ENCODE measurements at places on chromosomes 12 and 14. TPM values are rescaled to one million over a fixed set of nuclear protein-coding genes. Genes with fewer than 3 reads are reported as not detected.

DNA sequence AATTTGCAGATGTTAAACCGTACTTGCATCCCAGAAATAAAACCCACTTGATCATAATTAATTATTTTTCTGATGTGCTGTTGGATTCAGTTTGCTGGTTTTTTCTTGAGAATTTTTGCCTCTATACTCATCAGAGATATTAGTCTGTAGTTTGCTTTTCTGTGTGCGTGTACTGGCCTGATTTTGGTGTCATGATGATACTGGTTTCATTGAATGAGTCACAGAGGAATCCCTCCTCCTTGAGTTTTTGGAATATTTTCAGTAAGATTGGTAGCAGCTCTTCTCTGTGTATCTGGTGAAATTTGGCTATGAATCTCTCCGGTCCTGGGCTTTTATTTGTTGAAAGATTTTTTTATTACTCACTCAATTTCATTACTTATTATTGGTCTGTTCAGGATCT is 100.4 kb upstream of the PMCH start:
- H3K27ac ChIP-seq, result no peak overlapping the region
- H3K36me3 ChIP-seq, result no peaks in the 10 kb centered on the region
- H3K27me3 ChIP-seq, result peaks cover 21% of the 10 kb centered on the region
- H3K4me3 ChIP-seq, result no peak overlapping the region

GRCh38 chr12:130796985-130797686 is 41.9 kb downstream of the STX2 start:
- DNase-seq, result no peak
- peaks cover 23% of the 10 kb centered on the region for H3K36me3 ChIP-seq
- H3K27me3 ChIP-seq, result no peaks in the 10 kb centered on the region
- peak overlapping the region; percentile 91 for H3K27ac ChIP-seq
- H3K4me3 ChIP-seq, result peak overlapping the region; percentile 77

Gene CMKLR1
- 0.82 TPM for total RNA-seq

- no peak overlapping the region for H3K4me3 ChIP-seq
- H3K27me3 ChIP-seq, result peaks cover 10% of the 10 kb centered on the region
- H3K36me3 ChIP-seq, result no peaks in the 10 kb centered on the region
- H3K4me1 ChIP-seq, result peaks cover 5% of the 10 kb centered on the region
- DNase-seq, result no peak
- H3K27ac ChIP-seq, result no peak overlapping the region
Observed at GRCh38 chr12:94793191-94793595, 142.8 kb upstream of the TMCC3 start.

DNA sequence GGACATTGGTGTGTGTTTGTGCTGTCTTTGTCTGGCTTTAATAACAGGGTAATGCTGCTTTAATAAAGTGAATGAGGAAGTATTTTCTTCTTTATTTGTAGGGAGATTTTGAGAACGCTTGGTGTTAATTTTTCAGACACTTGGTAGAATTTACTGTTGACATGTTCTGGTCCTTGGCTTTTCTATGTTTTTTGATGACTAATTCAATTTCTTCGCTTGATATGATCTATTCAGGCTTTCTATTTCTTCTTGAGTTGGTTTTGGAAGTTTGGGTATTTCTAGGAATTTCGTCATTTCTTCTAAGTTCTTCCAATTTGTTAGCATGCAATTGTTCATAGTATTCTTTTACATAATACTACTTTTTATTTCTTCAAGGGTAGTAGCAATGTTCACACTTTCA is 167.8 kb downstream of the TTC6 start:
- no peaks in the 10 kb centered on the region for H3K36me3 ChIP-seq
- H3K4me3 ChIP-seq, result no peak overlapping the region
- H3K4me1 ChIP-seq, result no peaks in the 10 kb centered on the region
- no peak for DNase-seq
- no peak overlapping the region for H3K27ac ChIP-seq

- peak overlapping the region; percentile 99 for H3K27ac ChIP-seq
- DNase-seq, result peak; percentile 56
- peak overlapping the region; percentile 94 for H3K4me3 ChIP-seq
- no peaks in the 10 kb centered on the region for H3K27me3 ChIP-seq
- peaks cover 37% of the 10 kb centered on the region for H3K4me1 ChIP-seq
Observed at GRCh38 chr12:54991161-54991990, 6.8 kb upstream of the TESPA1 start.

DNA sequence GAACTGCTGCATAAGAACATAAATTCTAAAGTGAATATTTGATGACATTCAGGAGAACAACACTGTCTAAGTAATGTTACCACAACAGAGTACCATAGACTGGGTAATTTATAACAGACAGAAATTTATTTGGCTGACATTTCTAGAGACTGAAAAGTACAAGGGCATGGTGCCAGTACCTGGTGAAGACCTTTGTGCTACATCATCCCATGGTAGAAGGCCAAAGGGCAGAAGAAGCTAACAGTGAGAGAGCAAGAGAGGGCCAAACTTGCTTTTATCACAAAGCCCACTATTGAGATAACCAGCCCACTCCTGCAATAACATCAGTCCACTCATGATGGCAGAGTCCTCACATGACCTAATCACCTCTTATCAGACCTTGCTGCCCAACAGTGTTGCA is 88.8 kb downstream of the FIGNL2 start:
- no peaks in the 10 kb centered on the region for H3K4me1 ChIP-seq
- peaks cover 4% of the 10 kb centered on the region for H3K27me3 ChIP-seq
- H3K4me3 ChIP-seq, result no peak overlapping the region
- DNase-seq, result no peak
- no peak overlapping the region for H3K27ac ChIP-seq
- H3K36me3 ChIP-seq, result no peaks in the 10 kb centered on the region

- peaks cover 26% of the 10 kb centered on the region for H3K36me3 ChIP-seq
- peak overlapping the region; percentile 57 for H3K4me3 ChIP-seq
- DNase-seq, result no peak
- peaks cover 64% of the 10 kb centered on the region for H3K4me1 ChIP-seq
Observed at GRCh38 chr14:69637503-69638031, 26.2 kb downstream of the SUSD6 start.

DNA sequence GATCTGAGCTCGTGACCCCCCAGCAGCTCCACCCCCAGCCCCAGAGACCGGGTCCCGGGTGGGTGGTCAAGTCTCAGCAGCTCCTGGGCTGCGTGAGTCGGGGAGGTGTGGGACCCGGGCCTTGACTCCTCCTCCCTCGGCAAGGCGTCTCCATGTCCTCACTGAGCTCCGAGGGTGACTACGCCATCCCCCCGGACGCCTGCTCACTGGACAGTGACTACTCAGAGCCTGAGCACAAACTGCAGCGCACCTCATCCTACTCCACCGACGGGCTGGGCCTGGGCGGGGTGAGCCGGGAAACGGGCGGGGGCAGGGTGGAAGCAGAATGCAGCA is 28.1 kb downstream of the PIGH start:
- no peaks in the 10 kb centered on the region for H3K36me3 ChIP-seq
- no peak for DNase-seq
- peaks cover 11% of the 10 kb centered on the region for H3K4me1 ChIP-seq
- no peaks in the 10 kb centered on the region for H3K27me3 ChIP-seq
- H3K27ac ChIP-seq, result no peak overlapping the region
- no peak overlapping the region for H3K4me3 ChIP-seq

DNA sequence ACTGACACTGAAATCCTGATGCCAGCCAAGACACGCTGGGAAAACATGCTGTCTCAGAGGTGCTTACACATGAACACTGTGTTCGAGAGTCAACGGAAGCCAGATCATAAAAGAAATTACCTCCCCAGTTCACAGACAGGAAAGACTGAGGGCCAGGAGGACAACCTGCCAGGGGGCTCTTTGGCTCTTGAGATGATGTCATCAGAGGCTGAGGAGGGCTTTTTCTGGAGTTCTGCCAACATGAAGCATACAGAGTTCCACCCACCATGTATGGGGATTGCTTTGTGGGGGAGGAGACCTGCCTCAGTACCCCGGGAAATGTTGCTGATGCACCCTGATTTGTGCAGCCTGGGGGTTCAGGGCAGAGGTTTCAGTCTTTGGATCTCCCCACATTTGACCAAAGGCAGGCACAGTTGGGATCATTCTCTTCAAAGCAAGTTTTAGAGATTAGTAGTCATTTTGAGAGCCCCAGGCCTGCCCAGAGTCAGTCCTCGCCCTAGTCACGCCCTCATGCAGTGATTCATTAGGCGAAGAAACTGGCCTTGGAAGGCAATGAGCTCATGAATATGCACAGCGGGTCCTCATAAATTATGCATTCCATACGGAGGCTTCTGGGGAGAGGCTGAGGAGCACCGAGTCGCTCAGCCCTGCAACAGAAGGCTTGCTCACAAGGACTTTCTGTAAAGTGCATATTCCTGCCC is 34.9 kb upstream of the EML1 start:
- no peak overlapping the region for H3K4me3 ChIP-seq
- no peak for DNase-seq
- no peaks in the 10 kb centered on the region for H3K36me3 ChIP-seq
- H3K27me3 ChIP-seq, result peaks cover 13% of the 10 kb centered on the region
- H3K4me1 ChIP-seq, result peaks cover 5% of the 10 kb centered on the region
- no peak overlapping the region for H3K27ac ChIP-seq

All from activated naive CD8-positive, alpha-beta T cell treated with anti-CD3 and anti-CD28 coated beads, Interleukin-2, amount 10 ng/mL, durations not matched to agents 7 days and 5 days (primary cell).